HTR-8/SVneo (cell line): ENCODE measurements at places on chromosomes 1 and 21.

GRCh38 chr1:40758578-40759343 is 24.8 kb upstream of the KCNQ4 start:
- no peak for DNase-seq

- no peak for DNase-seq
Observed at GRCh38 chr1:119569095-119569494, 62.1 kb downstream of the HSD3B1 start.

- DNase-seq: no peak
Observed at GRCh38 chr1:24636661-24637357, 6.3 kb upstream of the SRRM1 start.

DNA sequence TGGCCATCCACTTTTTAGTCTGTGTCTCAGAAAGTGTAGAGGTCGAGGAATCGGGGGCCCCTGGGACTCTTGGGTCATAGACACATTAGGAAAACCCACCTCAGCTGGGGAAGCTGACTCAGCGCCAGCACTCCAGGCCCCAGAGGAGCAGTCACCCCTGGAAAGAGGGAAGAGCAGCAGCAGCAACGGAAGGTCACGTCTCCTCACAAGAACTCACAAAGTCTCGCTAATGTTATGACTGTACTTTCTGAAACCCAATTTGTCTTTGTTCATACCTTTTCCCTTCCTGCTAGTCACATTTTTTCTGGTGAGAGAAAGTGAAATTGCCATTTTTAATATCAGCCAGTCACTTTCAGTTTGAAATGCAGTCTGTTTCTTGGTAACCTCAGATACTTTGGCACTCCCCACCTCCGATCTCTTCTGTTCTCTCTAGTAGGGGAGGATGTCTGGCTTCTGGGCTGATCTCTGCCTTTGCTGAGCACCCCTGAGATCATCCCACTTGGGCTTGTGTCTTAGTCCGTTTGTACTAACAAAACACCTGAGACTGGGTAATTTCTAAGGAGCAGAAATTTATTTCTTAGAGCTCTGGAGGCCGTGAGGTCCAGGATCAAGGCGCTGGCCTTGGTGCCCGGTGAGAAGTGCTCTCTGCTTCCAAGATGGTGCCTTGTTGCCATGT is 6.0 kb upstream of the NLRP3 start:
- DNase-seq: no peak
